Testis (tissue), 5 donors: ENCODE measurements at places on chromosomes 2 and 18. TPM values are rescaled to one million over a fixed set of nuclear protein-coding genes. Genes with fewer than 3 reads are reported as not detected.

Gene CDH2
- total RNA-seq = 128 TPM

Gene GPR45
- 0.68 TPM for total RNA-seq

Gene NCKAP1
- 82.9 TPM for total RNA-seq

DNA sequence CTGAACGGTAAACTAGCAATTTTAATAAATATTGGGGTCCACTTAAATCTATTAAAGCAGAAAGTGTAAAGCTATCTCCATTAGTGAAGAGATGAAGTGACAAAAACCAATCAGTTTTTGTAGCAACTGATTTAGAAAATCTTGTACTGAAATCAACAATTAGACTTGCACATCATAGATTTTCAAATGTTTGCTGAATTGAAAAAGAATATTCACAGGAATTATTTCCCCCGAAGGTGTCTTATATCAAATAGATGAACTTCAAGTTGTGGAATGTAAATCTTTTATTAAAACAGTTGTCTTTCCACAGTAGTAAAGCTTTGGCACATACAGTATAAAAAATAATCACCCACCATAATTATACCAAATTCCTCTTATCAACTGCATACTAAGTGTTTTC, 48.7 kb downstream of the ATIC start:
- no peak for DNase-seq

- DNase-seq = no peak
Measured at GRCh38 chr2:96239091-96239490, 26.7 kb downstream of the TMEM127 start.

DNA sequence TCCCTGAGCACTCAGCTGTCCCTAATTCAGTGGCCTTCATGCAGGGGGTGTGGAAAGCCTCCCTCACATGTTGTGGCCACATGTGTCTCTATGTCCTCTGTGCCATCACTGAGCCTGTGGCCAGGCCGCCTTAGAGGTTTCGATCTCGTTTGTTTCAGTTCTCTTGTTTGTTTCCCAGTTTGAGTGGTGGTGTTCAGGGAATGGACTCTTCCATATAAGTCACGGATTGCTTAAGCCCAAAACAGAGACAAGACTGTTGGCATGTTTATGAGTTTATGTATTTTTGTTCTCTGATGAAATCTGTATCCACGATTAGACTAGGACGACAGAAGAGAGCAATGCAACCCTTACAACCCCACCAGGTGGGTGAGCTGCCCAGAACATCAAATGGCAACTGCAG, 134.5 kb downstream of the CCBE1 start:
- no peak for DNase-seq

DNA sequence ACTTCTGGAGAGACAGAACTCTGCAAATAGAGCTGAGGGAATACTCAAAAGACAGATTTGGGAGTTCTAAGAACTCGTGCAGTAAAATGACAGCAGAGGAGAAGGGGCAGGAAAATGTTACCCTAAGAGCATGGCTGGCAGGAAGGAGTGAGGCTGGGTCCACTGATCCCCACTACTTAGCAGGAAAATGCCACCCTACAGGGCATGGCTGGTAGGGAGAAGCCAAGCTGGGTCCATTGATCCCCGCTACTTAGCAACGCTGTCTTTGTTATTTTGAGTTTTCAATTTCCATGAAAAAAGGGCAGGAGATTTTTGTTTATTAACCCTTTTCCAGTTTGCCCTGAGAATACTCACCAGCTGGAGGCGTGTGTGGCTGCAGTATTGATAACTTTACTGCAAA, 100.3 kb upstream of the TMEM200C start:
- no peak for DNase-seq
